Type B pancreatic cell (in vitro differentiated cells): ENCODE measurements at places on chromosomes 11 and 22. TPM values are rescaled to one million over a fixed set of nuclear protein-coding genes. Genes with fewer than 3 reads are reported as not detected.
A peak's percentile ranks its signal among the peaks of the same experiment; 100 is the strongest.

Gene PHF21A
- total RNA-seq: 62.4 TPM in 2 replicates

Gene MYO7A
- total RNA-seq: 2.8 and 5.3 TPM in 2 replicates

Gene CARD18
- not detected in 2 replicates for total RNA-seq

DNA sequence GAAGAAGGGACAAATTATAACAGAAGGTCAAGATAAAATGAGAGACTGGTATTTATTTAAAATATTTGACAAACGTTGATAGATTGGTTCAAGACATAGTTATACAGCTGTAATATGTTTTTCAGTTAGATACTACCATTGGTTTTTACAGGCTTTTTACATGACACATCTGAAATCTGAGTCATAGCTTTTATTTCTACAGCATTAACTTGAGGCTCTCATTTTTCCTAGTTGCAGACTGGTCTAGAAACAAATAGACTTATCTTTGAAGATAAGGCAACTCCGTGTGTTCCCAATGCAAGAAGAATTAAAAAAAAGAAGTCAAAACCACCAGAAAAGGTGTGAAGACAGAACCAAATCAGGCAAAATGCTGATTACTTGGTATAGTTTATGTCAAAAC is 31.3 kb downstream of the CEP57 start:
- peaks cover 56% of the 10 kb centered on the region for H3K36me3 ChIP-seq
- H3K4me1 ChIP-seq: no peaks in the 10 kb centered on the region
- no peak overlapping the region for H3K4me3 ChIP-seq
- no peaks in the 10 kb centered on the region for H3K27me3 ChIP-seq

- no peak overlapping the region for H3K27ac ChIP-seq
- peaks cover 6% of the 10 kb centered on the region for H3K4me1 ChIP-seq
- DNase-seq: no peak
- H3K4me3 ChIP-seq: no peak overlapping the region
These were observed 5.9 kb upstream of the MRGPRG start for GRCh38 chr11:3224401-3225057.

- H3K27me3 ChIP-seq: no peaks in the 10 kb centered on the region
- DNase-seq: no peak
- H3K4me1 ChIP-seq: peaks cover 6% of the 10 kb centered on the region
- H3K36me3 ChIP-seq: peaks cover 7% of the 10 kb centered on the region
These were observed 52.9 kb downstream of the COPB1 start for GRCh38 chr11:14446701-14447169.

Gene CDHR5
- 7.1 and 23.0 TPM in 2 replicates for total RNA-seq

DNA sequence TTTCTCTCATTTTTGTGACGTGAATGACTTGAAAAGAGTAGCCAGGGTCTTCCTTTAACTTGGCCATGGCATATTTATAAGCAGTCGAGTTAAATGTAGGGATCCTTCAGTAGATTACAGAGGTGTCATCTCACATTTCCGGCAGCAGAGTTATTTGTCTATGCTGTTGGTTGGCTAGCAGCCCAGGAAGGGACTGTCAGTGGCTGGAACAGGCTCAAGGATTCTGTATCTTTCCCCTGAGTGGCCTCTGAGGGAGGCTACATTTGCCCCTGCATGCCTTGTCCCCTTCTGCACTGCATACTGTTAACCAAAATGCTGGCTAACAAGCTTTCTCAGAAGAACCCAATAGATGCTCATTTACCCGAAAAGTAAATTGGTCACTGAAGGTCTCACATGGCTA is 187.6 kb downstream of the PGR start:
- H3K36me3 ChIP-seq: peaks cover 18% of the 10 kb centered on the region
- H3K27ac ChIP-seq: no peak overlapping the region
- no peaks in the 10 kb centered on the region for H3K27me3 ChIP-seq
- DNase-seq: no peak
- no peaks in the 10 kb centered on the region for H3K4me1 ChIP-seq

DNA sequence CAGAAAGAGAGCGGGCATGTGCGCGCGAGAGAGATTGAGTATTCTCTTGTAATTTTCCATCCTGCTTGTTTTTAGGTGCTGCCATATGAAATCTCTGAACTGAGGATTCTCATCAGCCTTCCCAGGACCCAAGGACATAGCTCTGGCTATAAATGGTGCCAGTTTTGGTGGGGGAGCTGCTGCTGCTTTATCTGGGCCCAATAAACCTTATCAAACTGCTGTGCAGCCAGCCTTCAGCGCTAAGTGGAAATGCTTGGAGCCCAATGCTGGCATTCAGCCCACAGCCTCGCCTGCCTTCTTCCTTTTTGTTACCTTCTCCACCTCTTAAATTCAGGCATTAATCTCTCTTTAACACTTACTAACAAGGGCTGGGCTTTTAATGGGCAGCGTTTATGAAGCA is 2.4 kb upstream of the ZBTB16 start:
- no peak for DNase-seq
- peaks cover 75% of the 10 kb centered on the region for H3K27me3 ChIP-seq
- peak overlapping the region; percentile 20 for H3K4me3 ChIP-seq
- H3K36me3 ChIP-seq: no peaks in the 10 kb centered on the region
- H3K4me1 ChIP-seq: peaks cover 17% of the 10 kb centered on the region
- no peak overlapping the region for H3K27ac ChIP-seq

DNA sequence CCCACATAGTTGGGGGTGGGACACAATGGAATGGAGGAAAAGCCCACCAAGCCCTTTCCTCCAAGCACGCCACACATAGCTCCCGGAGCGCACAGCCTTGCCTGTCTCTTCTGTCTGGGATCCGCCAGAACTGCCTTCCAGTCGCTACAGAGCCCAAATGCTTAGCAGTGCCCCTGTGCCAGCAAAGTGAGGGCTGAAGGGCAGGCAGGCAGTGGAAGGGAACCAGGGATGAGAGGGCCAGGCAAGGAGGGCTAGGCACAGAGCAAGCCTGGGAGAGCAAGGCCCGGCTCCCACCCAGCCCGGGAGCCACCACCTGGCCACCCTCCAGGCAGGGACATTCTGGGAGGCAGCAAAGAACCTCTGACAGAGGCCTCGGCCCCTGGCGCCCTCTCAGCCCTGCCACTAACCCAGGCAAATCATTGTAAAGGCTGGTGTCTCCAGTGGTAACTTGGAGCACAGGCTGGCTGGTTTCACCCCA is 32.5 kb downstream of the PPP2R1B start:
- H3K36me3 ChIP-seq: no peaks in the 10 kb centered on the region
- DNase-seq: no peak
- H3K27ac ChIP-seq: no peak overlapping the region
- no peak overlapping the region for H3K4me3 ChIP-seq
- peaks cover 65% of the 10 kb centered on the region for H3K4me1 ChIP-seq

Gene HYOU1
- 138 and 185 TPM in 2 replicates for total RNA-seq

Gene OR8G5
- 0.26 TPM in 1 of 2 replicates, not detected in the other for total RNA-seq

DNA sequence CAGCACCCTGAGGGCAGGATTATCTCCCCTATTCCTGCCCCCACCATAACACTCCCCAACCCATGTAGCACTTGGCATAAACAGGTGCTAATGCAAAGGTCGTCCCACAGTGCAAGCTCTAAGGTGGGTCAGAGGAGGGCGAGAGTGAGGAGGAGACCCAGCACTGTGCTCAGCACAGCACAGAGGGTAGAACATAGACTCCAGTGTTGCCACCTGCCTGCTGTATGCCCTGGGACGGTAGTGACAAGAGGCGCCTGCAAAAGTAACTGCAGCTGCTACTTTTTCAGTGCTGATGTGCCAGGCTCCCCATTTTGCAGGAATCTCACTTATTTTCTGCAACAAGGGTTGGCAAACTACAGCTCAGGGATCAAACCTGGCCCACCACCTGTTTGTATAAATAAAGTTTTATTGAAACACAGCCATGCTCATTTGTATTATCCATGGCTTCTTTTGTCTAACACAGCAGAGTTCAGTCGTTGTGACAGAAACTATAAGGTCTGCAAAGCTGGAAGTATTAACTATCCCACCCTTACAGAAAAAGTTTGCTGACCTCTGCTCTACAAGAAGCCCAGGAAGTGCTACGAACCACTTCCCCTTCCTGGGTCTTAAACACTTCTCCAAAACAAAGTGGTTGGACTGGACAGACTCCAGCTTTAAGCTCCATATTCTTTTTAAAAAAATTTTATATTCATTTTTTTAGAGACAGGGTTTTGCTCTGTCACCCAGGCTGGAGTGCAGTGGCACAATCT is 16.9 kb upstream of the CDC42BPG start:
- peaks cover 26% of the 10 kb centered on the region for H3K4me1 ChIP-seq
- H3K4me3 ChIP-seq: no peak overlapping the region
- no peak for DNase-seq
- peaks cover 12% of the 10 kb centered on the region for H3K36me3 ChIP-seq
- peak overlapping the region; percentile 42 for H3K27ac ChIP-seq

DNA sequence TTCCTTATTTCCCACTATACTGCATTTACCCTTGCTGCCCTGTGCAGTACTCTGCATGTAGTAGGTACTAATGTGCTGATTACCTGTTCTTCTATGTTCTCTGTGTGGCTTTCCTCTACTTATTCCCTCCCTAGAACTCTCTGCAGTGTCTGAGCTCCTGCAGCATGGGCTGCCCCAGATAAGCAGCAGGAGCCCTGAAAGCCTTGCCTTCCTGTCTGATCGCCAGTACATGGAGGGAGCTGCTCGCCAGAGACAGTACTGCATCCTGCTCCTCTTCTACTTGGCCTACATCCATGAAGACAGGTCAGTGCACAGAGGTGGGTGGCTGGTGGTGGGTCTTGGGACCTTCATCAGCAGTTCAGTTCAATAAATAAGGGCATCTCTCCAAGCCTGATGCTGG is 42.2 kb upstream of the CCDC134 start:
- DNase-seq: no peak
- no peaks in the 10 kb centered on the region for H3K36me3 ChIP-seq
- H3K27ac ChIP-seq: no peak overlapping the region
- peaks cover 6% of the 10 kb centered on the region for H3K4me1 ChIP-seq
- peaks cover 8% of the 10 kb centered on the region for H3K27me3 ChIP-seq
- H3K4me3 ChIP-seq: no peak overlapping the region

GRCh38 chr11:123233280-123233974 is 38.4 kb upstream of the CLMP start:
- peak overlapping the region; percentile 59 for H3K27ac ChIP-seq
- peaks cover 5% of the 10 kb centered on the region for H3K27me3 ChIP-seq
- DNase-seq: no peak
- no peak overlapping the region for H3K4me3 ChIP-seq
- H3K36me3 ChIP-seq: no peaks in the 10 kb centered on the region

DNA sequence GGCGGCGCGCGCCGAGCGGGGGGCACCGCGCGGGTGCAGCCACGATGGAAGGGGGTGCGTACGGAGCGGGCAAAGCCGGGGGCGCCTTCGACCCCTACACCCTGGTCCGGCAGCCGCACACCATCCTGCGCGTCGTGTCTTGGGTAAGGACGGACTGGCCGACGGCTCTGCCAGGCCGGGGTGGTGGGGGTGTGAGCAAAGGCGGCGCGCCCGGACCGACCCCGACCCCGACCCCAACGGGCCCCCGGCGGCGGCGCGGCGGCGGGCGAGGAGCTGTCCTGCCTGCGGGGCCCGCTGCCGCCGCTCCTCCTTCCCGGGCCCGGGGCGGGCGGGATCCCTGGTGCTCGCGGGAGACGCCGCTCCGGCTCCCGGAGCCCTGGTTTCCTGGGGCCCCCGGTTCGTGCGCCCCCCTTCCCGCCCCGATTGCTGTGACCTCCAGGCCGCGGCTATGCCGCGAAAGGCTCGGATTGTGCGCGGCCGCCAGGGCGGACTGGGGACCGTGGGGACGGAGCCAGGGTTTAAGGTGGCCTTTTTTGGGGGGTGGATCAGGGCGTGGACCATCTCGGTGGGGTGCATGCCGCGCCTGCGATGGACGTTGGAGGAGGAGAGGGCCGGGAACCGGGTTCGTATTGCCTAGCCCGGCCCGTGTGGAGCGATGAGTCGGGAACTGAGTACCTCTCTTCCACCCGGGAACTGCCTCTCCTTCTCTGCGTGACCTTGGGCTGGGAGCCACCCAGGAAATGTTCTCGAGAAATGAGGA is at the start of gene SYNGR1:
Gene SYNGR1, plus strand, starts transcription at position 25 of the 760 bp plus-strand sequence. Its CDS starts 20 bp downstream, at position 45.
- DNase-seq: no peak
- H3K27ac ChIP-seq: peak within 1 kb of the TSS; percentile 89
- peaks cover 16% of the 10 kb centered on the region for H3K4me1 ChIP-seq
- no peaks in the 10 kb centered on the region for H3K27me3 ChIP-seq
- H3K36me3 ChIP-seq: no peaks in the 10 kb centered on the region

DNA sequence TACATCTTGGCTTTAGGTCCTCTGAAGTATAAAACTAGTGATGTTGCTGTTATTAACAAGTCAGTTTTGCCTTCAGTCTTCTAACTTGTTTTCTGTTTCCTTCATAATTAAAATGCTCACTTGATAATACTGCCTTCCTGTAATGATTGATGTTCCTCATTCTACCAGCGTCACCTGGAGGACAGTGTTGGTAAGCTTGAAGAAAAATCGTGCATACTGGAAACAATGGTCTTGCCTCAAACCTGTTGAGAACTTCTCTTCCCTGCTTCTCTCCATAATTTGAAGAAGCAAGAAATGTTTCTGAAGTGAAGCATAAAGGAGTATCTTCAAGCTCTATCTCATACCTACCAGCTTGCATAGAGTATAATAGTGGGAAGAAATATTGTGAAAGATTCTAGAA is 3.0 kb downstream of the YWHAH start:
- peak overlapping the region; percentile 63 for H3K27ac ChIP-seq
- H3K36me3 ChIP-seq: peaks cover 35% of the 10 kb centered on the region
- H3K4me3 ChIP-seq: peak overlapping the region; percentile 73
- no peaks in the 10 kb centered on the region for H3K27me3 ChIP-seq

- no peak overlapping the region for H3K27ac ChIP-seq
- H3K27me3 ChIP-seq: peaks cover 17% of the 10 kb centered on the region
- no peak overlapping the region for H3K4me3 ChIP-seq
- no peaks in the 10 kb centered on the region for H3K36me3 ChIP-seq
These were observed 3.5 kb downstream of the CABP2 start for GRCh38 chr11:67519726-67520125.

- DNase-seq: no peak
- no peaks in the 10 kb centered on the region for H3K27me3 ChIP-seq
- H3K27ac ChIP-seq: no peak overlapping the region
These were observed 101.3 kb downstream of the PDHX start for GRCh38 chr11:35017528-35018342.

GRCh38 chr11:30285416-30286121 is 37.3 kb upstream of the ARL14EP start:
- H3K27ac ChIP-seq: no peak overlapping the region
- DNase-seq: no peak
- no peaks in the 10 kb centered on the region for H3K27me3 ChIP-seq
- peaks cover 5% of the 10 kb centered on the region for H3K4me1 ChIP-seq

Gene CECR2
- total RNA-seq: 7.9 and 25.3 TPM in 2 replicates

- H3K27me3 ChIP-seq: no peaks in the 10 kb centered on the region
- H3K4me3 ChIP-seq: peak overlapping the region; percentile 98
- H3K4me1 ChIP-seq: peaks cover 18% of the 10 kb centered on the region
- DNase-seq: no peak
These were observed 862 bp downstream of the GGA1 start for GRCh38 chr22:37609240-37610152.
